ENCODE measurements at places on chromosomes 1 and 21. TPM values are rescaled to one million over a fixed set of nuclear protein-coding genes. Genes with fewer than 3 reads are reported as not detected.

The HORMAD1 gene
- not detected for total RNA-seq

The EPHA10 gene
- total RNA-seq, result under 0.01 TPM

The ZNF648 gene
- not detected for total RNA-seq

The L1TD1 gene
- not detected for total RNA-seq

The ENTREP3 gene
- 3.0 TPM for total RNA-seq

The PROK1 gene
- total RNA-seq, result not detected

The PAQR6 gene
- total RNA-seq, result 0.38 TPM

The PLEKHN1 gene
- total RNA-seq, result 0.51 TPM

Data from dermis microvascular lymphatic vessel endothelial cell (primary cell).